Skin of body (tissue), 3 donors: ENCODE measurements at places on chromosomes 2 and 18. TPM values are rescaled to one million over a fixed set of nuclear protein-coding genes. Genes with fewer than 3 reads are reported as not detected.

DNA sequence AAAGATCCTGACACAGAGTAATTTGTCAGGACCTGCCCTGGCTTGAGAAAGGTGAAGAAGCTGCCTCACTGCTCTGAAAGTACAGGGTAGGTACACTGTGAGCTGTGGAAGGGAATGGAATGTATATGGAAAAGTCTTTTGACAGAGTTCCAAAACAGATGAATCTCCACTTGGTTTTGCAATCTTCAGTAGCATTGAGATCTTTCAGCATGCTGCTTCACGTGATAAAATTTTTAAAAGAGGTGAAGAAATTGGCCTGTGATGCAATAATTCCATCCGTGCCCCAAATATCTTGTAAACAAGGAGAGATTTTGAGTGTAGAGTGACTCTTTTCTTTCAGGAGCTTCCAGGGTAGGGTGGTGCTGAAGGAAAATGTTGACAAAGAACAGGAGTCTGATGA lies 123.1 kb downstream of the OSR1 start:
- DNase-seq, result no peak

- no peak for DNase-seq
Measured at GRCh38 chr2:119216994-119217393, 6.6 kb upstream of the STEAP3 start.

DNA sequence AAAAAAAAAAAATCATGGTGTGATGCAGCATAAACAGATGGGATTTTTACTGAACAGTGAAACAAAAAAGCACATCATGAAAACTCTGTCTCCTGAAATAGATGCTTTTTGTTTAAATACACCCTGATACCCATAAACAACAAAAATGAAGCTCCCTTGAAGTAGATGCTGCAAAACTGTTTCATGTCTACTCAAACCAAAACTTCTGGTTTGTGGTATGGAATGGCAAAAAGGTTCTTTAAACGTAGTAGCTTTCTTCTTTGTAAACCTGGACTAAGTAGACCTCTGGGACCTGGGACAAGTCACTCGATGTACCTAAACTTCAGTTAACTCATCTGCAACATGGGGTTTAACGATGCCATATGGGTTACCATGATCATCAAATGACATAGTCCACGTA lies 64.4 kb upstream of the RAPH1 start:
- no peak for DNase-seq

GRCh38 chr2:209074711-209075110 lies 349.1 kb upstream of the MAP2 start:
- no peak for DNase-seq

DNA sequence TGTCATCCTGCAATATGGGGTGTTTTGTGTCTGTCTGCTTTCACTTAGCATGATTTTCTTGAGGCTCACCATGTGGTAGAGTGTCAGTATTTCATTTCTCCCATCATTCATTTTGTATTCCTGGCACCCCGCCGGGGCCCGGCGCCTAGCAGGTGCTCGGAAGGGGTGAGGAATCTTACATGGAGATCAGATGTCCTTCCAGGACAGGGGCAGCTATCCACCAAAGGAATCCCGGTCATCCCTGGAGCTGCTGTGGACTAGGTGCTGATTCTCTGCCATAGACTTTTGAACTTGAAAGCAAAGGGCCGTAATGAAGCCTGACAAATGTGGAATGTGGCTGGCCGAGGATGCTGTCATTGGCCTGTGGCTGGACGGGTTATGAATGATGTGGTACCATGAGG lies 2.4 kb downstream of the PRELID3A start:
- no peak for DNase-seq

DNA sequence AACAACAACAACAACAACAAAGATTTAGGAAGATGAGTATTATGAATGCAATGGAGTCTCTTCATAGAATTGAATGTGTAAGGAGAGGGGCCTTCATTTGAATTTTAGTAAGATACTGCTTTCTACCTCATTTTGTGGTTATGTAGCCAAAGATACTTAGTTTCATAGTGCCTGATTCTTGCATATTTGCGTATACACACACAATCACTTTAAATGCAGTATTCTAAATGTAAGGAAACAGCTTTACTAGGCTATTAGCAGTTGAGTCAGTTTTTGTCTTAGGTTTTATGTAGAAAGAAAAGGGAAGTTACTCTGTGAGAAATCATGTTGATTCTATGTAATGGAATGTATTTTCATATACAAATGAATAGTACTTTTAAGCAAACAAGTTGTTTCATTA lies 80.5 kb downstream of the HAUS1 start:
- no peak for DNase-seq

- no peak for DNase-seq
Measured at GRCh38 chr2:197399887-197400540, 34.8 kb downstream of the SF3B1 start.

GRCh38 chr2:23554054-23554697 lies 169.2 kb downstream of the KLHL29 start:
- DNase-seq, result peak; percentile 53

DNA sequence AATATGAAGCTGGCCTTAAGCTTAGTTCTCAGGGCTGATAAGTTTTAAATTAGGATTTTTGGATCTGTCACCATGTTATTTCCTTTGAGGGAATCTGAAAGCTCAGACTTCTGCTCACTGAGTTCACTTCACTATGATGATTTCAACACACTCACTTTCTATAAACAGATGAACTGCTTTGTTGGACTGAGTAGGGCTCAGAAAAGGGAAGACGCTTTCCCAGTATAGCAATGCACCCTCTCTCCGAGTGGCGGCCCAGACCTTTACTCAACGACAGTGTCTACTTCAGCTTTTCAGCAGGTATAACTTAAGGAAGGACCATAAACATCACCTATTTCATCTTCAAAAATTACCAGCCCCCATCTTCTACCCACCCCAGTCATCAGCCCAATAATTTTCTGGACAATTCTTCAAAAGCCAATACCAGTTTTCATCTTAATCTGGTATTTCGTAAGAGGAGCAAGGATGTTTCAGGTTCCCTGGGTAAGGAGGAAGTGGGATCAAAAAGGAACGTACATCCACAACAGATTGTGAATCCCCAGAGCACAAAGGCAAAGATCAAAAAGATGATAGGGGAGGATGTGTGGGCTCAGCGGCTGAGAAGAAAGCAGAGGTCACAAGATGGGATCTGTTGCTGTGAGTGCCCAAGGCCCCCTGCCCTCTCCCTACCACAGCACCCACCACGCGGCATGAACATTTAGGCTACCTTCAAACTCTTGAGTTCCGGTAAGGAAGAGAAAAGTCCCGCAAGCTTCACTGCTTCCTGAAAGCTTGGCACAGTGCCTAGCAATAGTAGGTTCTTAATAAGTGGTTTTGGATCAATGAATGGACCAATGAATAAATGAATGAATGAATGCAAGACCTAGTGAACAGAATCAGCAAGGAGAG lies 41.9 kb downstream of the LPIN2 start:
- no peak for DNase-seq

DNA sequence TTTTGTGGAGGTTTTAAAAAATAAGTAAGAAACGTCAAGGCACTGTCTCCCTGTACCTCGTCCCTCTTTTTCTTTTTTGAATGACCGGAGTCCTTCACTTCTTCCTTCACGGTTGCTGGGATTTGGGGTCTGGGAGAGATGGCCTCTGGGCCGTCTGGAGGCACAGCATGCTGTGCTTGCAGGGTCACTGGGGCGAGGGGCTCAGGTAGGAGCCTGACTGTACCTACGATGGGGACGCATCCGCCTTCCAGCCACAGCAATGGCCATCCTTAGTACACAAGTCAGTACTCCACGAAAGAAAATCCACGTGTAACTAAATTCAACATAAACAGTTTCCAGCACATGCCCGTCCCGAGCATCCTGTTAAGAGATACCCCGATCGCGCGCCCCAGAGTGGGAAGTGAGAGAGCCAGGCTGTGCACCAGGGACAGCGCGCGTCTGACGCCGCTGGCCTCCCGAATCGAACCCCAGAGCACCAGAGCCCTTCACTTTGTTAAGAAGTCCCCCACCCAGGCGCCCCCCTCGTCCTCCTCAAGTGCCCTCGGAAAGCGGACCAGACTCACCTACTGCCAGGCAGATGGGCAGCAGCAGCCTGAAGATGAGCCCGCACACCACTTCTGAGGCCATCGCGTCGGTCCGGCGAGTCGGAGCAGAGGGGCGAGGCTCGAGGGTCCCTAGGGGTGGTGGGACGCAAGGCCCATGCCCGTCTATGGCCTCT lies 1.2 kb downstream of the PIEZO2 start:
- DNase-seq, result no peak

- DNase-seq, result no peak
Measured at GRCh38 chr2:220006152-220006621, 378.8 kb downstream of the SLC4A3 start.

DNA sequence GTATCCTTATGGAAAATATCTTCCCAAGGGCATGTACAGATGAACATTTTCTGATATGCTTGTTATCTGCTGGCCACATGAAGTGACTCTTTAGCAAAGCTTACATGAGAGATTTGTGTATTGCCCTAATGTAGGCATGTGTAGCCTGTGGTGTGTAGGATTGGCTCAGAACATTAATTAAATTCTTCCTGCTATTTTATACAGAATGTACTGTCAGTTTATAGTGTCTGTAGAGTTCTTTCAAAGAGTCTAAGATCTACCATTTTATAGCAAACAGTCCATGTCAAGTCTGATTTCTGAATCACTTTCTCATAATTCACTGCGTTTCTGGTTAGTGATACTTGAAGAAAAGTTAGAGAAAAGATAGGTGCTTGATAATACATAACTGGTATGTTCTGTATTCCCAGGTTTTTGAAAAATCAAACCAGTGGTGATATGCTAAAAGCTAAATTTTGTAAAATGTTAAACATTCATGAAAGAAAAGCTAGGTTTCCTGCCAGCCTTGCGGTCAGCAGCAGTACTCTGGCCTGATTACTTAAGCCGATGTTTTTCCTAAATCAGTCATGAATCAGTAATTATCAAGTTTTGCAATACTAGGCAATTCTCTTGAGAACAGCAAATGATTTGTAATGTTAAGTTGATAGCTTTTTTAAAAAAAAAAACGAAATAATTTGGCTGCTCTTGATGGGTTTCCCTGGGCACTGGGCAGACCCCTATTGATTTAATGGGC lies 30.9 kb upstream of the EFEMP1 start:
- no peak for DNase-seq

- no peak for DNase-seq
Measured at GRCh38 chr2:136086253-136087016, 31.5 kb downstream of the CXCR4 start.

- DNase-seq, result no peak
Measured at GRCh38 chr2:103028181-103028580, 266.4 kb downstream of the TMEM182 start.

DNA sequence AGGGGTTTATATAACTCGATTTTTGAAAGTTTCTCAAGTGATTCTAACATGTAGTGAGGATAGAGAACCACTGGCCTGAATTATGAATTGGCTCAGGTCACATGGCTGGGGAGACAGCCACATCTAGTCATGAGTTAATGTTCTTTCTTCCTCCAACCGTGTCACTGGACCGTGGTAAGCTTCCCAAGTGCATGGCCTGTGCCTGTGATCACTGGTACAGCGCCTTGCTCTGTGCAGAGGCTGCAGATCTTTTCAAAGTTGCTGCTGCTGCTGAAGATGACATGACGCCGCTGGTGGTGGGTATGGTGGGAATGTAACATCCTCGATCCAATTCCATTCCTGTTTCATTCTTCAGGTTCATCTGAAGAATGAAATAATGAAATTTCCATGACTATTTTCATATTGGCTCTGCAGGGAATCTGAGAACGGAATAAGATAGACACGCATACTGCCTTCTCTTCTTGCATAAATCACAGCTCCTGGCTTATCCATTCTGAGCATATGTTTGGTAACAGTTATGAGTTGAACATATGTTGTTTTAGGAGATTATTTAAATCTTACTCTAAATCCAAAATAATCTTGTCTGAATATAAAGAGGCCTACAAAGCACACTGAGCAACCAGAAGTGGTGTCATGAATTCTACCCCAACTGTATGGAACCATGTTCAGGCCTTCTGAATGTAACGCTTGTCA lies 100.5 kb upstream of the THSD7B start:
- DNase-seq, result no peak

- DNase-seq, result no peak
Measured at GRCh38 chr2:151905963-151906632, 77.9 kb upstream of the ARL5A start.

- DNase-seq, result no peak
Measured at GRCh38 chr2:233062946-233063268, 2.8 kb downstream of the INPP5D start.

GRCh38 chr18:64100116-64100922 lies 48.6 kb downstream of the LINC00305 start:
- no peak for DNase-seq

DNA sequence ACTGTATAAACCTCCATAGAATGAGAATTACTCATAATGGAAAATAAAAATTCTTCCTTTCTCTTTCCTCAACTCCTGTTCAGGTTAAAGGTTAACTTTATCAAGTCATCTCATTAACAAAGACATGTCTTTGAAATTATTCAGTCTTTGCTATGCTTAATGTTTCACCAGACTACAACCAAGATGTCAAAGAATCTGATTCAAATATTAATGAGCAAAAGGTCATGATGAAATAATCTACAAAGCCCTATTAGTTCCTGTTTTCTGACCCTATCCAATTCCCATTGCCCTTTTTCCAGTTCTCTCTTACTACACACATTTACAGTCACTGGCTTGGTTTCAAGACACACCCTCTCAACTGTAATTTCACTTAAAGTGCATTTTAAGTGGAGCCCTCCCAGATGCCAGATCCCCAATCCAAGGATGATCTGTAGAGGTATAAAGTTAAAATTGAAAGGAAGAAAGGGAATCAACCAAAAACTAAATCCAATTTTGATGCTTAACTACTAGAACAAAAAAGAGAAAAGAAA lies 246.9 kb upstream of the CYP26B1 start:
- peak; percentile 0 for DNase-seq

DNA sequence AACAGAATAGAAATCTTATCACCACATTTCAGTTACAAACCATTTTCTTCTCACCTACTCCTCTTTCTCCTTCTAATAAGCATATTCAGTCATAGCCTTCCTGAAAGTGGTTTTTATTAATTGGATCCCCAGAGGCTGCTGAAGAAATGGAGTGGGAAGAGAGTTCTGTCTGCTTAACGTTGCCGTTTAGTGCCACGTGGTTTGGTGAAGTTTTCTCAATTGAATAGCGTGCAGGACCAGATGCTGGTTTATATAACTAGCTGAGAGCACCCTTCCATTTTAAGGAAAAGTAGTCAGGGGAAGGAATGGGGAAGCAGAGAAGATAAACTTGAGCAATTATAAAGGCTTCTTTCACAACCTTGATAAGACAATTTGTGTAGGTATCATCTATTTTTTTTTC lies 318.7 kb downstream of the PTH2R start:
- DNase-seq, result no peak

The ADCYAP1 gene
- 3.4 TPM for total RNA-seq

The KCNJ13 gene
- 0.79 TPM for total RNA-seq

The CNTNAP5 gene
- 0.10 TPM for total RNA-seq

The OTX1 gene
- total RNA-seq, result 1.1 TPM

The PAX8 gene
- total RNA-seq, result 0.30 TPM

The RAB17 gene
- total RNA-seq, result 0.59 TPM

The GREB1L gene
- 4.2 TPM for total RNA-seq

The HNMT gene
- total RNA-seq, result 73.7 TPM

The GFPT1 gene
- 39.8 TPM for total RNA-seq

The L3MBTL4 gene
- total RNA-seq, result 17.5 TPM

The FMNL2 gene
- total RNA-seq, result 43.7 TPM

The ABCB11 gene
- 0.79 TPM for total RNA-seq
